ENCODE measurements at places on chromosomes 5 and 9.

- no peak for DNase-seq
Measured at GRCh38 chr9:74951107-74951720, 1.5 kb downstream of the C9orf40 start.

DNA sequence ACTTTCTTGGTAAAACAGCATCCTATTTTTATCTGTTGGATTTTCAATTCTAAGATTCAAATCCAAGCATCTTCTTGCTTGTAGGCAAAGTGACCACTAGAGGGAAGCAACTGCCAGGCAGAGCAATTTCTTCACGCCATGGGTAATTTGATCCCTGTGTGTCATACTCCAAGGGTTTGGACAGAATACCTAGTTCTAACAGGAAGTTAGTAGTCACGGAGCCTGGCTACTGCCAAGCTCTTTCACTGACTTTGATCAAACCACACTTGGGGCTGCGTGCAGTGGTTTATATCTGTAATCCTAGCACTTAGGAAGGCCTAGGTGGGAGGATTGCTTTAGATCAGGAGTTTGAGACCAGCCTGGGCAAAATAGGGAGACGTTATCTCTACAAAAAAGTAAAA, 473.6 kb upstream of the TNC start:
- DNase-seq, result peak; percentile 69

DNA sequence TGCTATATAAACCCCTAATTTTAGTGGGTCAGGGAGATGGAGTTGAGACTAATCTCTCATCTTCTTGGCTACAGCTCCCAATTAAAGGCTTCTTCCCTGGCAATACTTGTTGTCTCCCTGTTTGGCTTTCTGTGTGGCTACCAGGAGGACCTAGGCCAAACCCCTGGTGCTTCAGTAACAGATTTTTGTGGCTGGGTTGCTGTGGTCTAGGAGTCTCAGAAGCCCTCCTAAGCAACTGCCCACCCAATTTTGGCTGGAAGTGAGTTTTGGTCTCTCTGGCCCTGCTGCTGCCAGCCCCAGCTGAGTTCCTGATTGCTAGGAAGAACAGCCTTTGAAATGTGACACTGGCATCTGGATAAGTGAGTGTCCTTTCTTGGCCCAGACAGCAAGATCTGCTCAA, 9.8 kb downstream of the RIGI start:
- no peak for DNase-seq

GRCh38 chr5:27594141-27594540, 555.8 kb upstream of the CDH9 start:
- no peak for DNase-seq

- DNase-seq, result no peak
Measured at GRCh38 chr5:77994943-77995342, 218.8 kb upstream of the TBCA start.

Measured in keratinocyte (primary cell).